Activated naive CD4-positive, alpha-beta T cell treated with anti-CD3 and anti-CD28 coated beads, Interleukin-2, amount 10 ng/mL, durations not matched to agents 7 days and 5 days (primary cell): ENCODE measurements at places on chromosomes 3 and 15.

DNA sequence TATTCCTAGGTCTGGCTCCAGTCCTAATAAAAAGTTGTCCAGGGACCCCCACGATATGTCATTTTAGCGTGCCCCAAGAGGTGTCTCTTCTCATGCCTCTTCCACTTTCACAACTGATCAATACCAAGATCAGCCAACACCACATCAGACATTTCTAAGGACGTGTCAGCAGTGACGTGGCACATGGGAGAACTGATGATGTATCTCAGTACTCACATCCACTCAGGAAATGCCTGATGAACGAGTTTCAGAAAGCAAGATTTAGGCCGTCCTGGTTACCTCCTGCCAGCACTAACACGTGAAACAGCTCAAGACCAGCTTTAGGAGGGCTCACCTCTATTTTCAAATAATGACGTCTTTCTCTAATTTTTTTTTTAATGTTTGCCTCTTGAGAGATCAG lies 19.6 kb downstream of the VGLL4 start:
- DNase-seq = peak; percentile 83

DNA sequence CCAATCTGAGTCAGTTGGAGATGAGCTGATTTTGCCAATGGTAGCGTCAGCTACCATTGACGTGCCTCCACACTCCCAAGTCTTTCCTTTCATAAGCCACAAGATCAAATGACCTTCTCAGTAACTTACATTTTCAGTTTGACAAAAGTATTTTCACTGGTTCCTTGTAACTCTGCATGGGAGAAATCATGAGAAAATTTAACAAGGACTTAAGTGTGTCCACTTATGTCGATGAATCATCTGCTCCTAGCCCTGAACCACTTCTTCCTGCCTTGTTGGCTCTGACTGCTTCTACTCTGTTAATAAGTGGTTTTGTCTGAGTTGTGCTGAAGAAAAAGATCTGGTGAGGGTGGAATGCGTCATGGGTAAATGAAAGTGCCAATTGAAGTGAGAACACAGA lies 101.2 kb downstream of the NFKBIZ start:
- DNase-seq = no peak

DNA sequence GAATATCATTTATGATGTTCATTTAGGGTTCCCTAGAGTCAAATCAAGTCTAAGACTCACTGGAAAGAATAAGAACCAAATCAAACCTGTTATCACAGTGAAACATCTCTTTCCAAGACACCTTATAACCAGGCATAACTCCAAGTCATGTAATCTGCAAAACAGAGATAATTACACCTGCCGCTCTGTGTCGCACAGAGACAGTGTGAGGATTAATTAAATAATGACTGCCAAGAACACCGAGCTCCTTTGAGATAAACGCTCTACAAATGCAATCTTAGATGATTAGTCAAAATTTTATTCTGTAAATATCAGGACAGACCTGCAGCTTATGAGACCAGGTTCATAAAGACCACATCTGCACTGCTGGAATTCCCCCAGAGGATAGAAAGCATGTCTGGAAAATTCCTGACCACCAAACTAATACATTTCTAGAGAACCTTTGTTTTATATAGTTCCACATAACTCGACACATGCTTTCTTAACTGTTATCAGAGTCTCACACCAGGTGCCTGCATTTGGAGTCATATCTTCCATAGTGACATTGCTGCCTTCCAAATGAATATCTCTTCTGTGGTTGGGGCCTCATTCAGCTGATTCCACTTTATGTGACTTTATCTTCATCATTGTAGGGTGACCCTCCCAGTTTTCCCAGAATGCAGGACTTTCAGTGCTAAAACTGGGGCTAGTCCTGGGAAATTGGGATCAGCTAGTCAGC lies 252.8 kb downstream of the CD47 start:
- DNase-seq = no peak

DNA sequence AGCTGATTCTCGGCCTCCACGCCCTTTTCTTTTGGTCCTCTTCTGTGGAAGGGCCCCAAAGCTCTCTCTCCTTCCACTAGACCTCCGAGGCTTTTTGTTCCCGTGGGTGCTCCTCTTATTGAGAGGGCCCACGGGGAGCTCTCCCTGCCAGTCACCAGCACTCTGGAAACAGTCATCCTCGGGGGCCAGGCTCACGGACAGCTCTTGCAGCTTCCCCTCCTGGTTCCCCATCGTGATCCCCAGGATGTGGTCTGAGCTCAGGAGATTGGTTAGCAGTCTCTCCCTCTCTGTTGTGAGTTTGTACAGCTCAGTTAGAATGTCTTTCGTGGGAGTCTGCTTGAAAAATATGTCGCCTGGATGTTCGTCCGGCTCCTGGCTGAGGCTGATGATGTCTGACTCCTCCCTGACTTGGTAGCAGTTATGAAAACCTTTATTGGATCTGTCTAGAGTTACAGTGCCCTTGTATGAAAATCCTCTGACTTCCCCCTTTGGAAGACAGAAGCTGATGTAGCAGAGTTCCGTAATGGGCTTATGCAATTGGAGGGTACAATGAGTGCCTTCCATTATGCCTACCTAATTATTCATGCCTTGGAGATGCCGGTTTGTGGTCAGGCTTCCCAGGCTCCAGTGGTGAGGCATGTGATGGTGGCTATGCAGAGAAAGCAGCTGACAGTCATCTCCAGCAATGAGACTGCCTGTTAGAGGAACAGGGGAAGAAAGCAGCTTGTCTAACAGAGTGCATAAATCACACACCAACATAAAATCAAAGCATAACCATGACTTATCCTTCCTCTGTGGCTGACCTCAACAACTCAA lies 40.0 kb downstream of the FMN1 start:
- no peak for DNase-seq

GRCh38 chr15:68561901-68562300 lies 16.9 kb upstream of the CORO2B start:
- no peak for DNase-seq

DNA sequence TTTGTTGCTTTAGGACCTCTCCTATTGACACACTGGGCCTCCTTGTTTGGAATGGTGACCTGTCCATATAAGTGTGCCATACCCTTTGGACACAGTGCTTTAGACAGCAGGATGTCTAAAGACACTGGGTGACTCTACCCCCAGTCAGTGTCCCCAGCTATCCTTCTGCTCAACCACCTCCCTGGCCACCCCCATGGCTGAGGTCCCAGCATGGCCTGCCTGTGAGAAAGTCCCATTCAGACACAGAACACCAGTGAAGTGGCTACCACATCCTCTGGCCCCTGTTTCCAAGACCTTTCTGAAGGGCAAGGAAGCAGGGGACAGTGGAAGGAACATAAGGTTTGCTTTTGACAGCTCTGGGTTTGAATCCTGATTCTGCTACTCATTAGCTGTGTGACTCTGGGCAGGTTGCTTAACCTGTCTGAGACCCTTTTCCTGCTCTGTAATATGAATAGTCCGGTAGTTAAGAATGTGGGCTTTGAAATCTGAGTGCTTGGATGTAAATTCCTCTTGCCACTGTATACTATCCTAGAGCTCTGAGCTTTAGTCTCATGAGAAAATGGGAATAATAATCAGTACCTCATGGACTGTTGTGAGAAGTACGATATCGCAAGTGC lies 6.3 kb upstream of the AP3S2 start:
- no peak for DNase-seq

DNA sequence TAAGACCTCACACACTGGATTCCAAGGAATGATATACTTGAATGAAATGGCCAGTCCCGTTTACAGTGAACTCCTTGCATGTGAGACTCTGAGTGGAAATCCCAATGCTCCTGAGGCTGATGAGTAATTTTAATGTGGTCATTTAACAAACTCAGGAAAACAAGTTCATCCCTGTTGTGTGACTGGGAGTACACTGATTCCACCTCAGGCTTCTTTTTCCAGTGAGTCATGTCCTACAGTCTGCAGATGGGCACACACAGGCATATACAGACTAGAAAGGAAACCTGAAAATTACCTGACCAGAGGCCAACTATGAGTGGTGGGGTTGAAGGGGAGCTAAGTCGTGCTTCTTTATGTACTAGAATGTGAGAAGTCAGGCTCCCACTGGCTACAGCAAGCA lies 5.8 kb downstream of the SQOR start:
- no peak for DNase-seq

DNA sequence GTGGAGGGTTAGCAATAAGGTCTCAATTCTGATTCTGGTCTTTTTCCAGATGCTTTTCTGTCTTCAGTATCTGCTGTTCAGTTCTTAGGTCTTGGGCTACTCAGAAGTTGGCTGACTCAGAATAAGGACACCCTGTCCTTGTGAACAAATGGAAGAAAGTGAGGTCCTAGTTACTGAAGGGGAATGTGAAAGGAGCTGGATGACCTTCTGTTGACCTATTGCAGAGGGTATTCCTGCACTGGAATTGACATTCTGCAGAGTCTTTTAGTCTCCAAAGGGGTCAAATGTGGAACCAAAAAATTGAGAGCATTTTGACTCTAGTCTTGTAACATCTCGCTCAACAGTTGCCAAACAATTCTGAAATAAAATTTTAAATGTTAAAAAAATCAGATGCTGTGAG lies 63.0 kb downstream of the CCR1 start:
- DNase-seq = no peak

DNA sequence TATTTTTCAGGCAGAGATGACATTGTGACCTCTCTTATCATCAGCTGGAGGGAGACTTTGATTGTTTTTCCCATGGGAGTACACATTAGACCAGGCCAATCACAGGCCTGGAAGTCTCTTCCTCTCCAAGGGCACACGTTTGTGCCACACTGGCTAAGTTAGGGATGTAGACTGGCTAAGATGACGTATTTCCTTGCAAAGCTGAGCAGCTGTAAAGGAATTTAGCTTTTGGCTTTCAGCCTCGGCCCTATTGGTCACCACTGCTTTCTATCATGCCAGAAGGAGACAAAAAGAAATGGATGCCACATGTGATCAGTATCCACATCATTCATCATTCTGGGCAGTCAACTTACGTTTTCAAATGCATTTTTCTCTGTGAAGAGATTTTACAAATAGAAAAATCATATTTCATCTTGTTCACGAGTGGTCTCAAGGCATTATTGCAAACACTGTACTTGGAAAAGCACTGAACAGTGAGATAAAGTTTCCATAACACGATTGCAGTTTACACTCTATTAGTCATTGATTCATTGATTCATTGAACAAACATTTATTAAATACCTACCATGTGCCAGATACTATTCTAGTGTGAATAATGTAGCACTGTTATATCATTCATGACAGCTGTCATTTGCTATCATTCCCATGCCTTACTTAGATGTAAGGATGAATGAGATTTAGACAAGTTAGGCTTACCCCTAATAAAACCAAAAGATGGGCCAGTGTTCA lies 27.0 kb upstream of the RNF7 start:
- no peak for DNase-seq

DNA sequence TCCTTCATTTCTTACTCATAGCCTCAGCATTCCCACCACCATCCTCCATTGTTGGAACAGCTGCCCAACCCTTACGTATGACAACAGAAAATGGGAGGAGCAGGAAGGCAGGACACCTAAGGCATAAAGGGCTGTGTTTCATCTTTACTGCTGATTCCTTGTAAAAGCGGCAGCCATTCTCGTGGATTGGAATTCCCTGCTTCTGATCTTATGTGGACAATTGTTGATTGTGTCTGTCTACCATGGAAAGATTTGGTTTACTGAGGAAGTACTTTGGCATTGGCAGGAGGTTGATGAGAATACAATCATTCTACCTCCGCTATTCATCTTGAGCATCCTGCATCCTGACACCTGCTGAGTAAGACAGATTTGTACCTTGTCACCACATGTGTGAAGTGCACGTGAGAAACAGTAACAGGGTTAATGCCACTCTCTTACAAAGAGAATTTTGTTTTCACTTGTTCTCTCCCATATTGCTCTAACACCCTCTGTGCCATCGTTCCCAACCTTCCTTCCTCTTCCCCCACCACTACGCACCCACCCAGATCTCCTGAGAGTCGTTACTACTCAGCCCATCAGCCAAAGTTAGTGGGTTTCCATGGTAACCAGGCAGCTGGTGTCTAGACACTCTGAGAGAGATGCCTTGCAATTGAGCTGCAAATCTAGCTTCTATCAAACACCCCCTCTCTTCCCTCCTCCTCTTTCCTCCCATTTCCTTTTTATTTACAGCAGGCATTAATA lies 75.7 kb downstream of the GAP43 start:
- no peak for DNase-seq
